Lung microvascular endothelial cell (primary cell): ENCODE measurements at places on chromosomes 12 and 14.
A peak's percentile ranks its signal among the peaks of the same experiment; 100 is the strongest.

DNA sequence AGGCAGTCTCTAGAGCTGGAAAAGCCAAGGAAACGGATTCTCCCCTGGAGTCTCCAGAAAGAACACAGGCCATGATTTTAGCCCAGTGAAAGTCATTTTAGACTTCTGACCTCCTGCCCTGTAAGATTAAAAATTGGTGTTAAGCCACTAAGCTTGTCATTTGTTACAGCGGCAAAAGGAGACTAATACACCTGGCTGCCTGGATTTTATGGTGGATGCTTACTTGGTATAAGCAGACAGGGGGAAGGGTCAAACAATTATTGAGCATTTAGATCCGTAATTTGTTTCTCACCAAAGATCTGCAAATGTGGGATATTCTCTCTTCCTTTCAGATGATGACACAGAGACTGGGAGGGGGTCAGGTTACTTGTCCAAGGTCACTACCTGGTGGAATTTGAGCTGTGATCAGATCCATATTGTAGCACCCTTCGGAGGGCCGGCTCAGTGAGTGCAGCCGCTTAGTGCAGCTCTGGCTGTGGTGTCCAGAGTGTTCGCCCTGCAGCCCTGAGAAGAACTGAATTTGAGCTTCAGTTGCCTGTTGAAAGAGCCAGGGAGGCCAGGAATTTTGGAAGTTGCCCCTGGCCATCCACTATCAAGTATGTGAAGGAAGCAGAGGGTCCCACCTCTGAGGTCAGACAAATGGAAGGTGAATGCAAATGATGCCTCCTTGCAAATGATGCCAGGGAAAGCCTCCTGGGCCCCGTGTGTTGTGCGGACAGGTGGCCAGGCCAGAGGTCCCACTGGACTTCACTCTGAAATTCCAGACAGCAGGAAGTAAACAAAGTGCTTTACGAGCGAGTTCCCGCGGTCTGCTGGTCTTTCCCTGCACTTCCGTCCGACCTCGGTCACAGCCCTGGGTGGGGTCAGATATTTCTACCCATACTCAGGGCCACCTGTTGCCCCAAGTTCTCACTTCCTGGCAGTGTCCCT, 15.1 kb downstream of the GLRX5 start:
- peak; percentile 22 for DNase-seq

DNA sequence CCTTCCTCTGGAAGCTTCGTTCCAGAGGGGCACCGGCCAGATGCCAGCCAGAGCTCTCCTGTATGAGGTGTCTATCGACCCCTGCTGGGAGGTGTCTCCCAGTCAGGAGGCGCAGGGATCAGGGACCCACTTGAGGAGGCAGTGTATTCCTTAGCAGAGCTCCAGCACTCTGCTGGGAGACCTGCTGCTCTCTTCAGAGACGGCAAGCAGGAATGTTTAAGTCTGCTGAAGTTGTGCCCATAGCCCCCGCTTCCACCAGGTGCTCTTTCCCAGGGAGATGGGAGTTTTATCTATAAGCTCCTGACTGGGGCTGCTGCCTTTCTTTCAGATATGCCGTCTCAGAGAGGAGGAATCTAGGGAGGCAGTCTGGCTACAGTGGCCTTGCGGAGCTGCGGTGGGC, 22.2 kb upstream of the NAV3 start:
- no peak for DNase-seq

GRCh38 chr12:121537814-121538698, 42.8 kb downstream of the KDM2B start:
- peak; percentile 34 for DNase-seq

- DNase-seq = peak; percentile 48
Observed at GRCh38 chr14:45426685-45427282, 173.8 kb upstream of the MIS18BP1 start.

- DNase-seq = peak; percentile 89
Observed at GRCh38 chr14:68248481-68249255, 429.1 kb downstream of the RAD51B start.

DNA sequence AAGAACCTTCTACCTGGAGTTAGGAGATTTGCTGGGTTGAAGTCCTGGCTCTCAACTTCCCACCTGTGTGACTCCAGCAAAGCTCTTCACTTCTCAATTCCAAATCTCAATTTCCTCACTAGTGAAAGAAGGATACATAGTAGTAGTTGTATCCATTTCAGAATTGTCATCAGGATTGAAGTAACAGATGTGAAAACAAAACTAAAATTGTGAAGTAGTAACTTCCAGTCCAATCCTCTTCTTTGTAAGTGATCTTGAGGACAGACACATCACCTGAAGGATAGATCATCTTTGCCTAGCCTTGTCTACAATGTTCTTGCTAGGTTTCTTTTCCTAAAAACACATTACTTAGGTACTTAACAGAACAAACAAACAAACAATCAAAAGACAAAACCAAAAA, 1.2 kb upstream of the LRRK2 start:
- no peak for DNase-seq

DNA sequence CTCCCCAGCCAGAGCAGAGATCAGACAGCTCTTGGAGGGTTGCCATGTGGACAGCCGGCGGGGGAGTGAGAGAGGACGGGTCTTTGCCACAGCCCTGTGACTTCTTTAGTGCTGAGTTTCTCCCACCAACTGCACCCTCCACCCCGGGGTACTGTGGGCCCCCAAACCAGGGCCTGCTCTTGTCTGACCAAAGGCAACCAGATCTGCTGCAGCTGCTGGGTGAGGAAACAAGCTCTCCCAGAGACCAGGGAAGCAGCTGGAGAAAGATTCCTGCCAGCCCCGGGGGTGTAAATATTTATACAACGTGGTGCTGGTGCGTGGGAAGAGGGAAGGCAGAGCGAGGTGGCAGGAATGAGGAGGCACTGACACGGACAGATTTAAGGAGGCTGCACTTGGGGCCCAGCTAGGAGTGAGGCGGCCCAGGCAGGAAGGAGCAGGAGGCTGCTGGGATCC, 14.3 kb upstream of the ZFP36L1 start:
- peak; percentile 87 for DNase-seq

GRCh38 chr12:117294189-117294603, 67.2 kb downstream of the NOS1 start:
- DNase-seq = no peak

DNA sequence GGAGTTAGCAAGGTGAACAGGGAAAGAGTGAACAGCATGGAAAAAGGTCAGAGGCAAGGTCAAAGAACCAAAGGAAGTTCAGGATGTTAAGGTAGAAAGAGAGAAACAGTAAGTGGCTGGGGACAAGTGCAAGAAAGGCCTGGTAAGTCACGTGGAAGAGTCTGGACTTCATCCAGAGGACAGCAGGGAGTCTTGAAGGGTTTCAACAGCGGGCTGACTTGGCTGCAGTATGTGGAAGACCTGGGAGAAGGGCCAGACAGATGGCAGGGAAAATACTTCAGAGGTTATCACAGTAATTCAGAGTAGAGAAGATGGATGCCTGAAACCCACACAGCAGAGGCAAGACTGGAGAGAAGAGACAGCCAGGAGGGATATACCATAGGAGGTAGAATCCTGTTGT, 34.0 kb downstream of the CIT start:
- DNase-seq = no peak

DNA sequence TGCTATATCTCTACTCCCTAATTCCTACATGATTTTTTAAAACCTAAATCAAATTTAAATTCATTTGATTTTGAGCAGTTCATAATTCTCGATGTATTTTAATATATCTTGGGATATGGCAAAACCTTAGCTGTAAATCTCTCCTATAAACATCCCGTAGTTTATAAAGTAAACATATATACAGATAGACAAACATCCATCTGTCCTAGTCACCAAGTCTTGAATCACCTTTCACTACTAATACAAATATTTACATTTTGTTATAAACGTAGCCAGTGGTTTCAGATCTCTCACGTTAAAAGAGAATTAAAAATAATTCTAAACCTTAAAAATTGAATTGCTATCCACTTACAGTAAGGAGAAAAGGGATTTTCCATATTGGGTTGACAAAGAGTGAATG, 107.0 kb downstream of the TSHR start:
- no peak for DNase-seq

DNA sequence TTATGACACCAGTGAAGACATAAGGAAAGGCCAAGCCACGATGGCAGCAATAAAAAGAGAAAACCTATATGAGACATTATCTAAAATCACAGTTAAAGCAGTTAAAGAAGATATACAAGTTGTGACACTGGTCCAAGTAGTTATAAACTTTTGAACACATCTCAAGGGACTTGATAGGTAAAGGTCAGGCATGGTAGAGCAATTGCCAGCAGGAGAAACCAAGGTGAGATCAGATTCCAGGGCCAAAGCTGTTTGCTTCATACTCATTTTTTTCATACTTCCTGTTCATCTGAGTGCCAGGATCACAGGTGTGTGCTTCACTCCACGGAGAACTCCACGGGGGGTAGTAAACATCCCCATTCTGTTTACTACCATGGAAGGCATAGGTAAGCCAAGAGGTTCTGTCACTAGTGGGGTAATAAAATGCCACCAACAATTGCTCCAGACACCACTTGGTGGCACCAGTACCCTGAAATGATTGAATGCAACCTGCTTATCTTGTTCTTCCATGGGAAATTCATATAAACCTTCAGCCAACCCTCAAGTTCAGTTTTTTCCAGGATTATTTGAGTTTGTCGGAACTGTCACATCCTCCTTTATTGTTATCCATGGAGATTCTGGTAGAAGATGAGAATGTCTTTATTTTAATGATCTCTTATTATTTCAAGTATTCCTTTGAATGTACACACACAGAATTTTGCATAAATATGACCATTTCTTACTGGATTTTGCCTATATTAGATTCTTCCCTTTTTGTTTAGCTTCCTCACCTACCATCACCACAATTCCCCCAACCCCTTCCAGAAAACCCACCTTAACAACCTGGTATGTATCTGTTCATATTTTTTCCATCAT, 59.2 kb upstream of the TSPAN8 start:
- DNase-seq = peak; percentile 21

DNA sequence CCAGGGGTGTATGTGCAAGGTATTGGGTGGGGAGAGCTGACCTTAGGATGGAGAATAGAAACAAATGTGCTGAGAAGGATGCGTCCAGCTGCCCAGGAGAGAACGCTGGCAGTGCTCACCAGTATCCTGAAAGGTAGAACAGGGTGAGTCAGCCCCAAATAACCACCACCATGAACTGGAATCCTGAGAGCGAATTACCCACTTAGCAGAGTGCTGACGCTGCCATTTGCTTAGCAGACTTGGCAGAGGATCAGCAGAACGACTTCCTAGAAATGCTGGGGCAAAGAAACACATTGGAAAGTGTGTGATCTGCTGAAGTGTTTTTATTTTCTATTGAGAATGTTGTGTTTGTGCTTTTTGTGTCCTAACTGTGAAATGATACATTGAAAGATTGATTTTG, 213.6 kb downstream of the ADGRD1 start:
- DNase-seq = no peak

GRCh38 chr12:58424735-58425392, 483.5 kb downstream of the ATP23 start:
- DNase-seq = no peak

- DNase-seq = peak; percentile 49
Observed at GRCh38 chr12:20369305-20370013, 1.1 kb downstream of the PDE3A start.

DNA sequence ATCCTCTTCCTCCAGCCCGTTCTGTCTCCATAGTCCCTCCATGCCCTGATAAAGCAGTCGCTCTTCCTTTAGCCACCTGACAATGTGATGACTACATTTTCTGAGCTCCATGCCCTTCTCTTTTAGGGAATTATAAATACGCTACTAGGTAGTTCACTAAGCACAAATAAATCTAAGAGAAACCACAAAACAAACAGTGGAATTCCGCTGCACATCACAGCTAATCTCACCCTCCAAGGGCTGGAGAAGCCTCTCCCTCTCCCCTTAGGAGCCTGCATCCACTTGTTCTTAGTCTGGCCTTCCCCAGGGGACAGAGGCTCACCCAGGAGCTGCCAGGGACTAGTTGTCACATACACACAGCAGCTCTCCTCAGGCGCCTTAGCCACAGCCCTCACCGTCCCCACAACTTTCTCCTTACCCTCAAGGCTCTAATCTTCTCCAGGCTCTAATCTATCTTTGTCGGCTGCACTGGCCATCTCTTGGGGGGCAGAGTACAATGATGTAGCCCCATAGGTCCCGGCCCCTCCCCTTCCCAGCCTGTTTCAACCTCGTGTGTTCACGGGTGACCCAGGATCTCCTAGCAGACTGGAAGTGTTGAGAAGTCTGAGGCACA, 55.9 kb upstream of the GPR68 start:
- DNase-seq = no peak

GRCh38 chr14:75597149-75597548, 18.7 kb downstream of the FLVCR2 start:
- DNase-seq = no peak

- no peak for DNase-seq
Observed at GRCh38 chr14:53757732-53758131, 198.9 kb downstream of the BMP4 start.

- DNase-seq = no peak
Observed at GRCh38 chr12:45575823-45576475, 153.6 kb upstream of the ARID2 start.

- DNase-seq = no peak
Observed at GRCh38 chr14:77579780-77580179, 36.7 kb downstream of the SPTLC2 start.

- no peak for DNase-seq
Observed at GRCh38 chr12:4448371-4448940, 2.8 kb upstream of the FGF6 start.

DNA sequence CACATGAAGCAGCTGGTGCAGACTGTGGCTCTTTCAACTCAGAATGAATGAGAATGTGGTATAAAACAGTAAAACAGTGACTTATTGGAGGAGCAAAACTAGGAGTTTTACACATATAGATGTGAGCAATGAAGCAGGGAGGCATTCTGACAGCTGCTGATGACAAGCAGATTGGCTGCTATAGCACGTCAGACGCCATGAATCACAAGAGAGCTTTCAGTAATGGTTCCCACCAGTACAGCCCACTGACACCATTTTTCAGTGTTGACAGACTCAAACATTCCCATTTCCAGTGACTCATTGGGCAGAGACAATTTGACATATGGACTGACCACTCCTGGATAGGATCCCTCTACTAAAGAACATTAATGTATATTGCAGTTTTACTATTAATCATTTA, 24.6 kb upstream of the FSCB start:
- DNase-seq = no peak

DNA sequence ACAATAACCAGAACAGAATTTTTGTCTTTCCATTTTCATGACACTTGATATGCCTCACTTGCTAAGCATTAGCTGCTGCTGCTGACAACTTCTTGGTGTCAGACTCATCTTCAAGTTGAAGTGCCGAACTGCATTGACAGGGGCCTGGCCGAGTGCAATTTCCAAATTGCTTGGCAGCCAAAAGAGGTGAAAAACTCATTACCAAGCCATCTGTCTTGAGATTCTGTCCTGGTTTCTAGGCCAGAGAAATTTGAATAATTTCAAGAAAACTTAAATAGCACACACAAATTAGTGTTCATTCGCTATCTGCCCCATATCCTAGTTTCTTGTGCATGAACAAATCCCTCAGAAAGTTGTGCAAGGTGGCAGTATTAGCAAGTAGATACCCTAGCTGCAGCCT, 165.3 kb upstream of the RASSF8 start:
- DNase-seq = no peak

GRCh38 chr14:23020143-23021128, 10.5 kb upstream of the C14orf93 start:
- no peak for DNase-seq
